ENCODE measurements at places on chromosomes 11 and 22.

DNA sequence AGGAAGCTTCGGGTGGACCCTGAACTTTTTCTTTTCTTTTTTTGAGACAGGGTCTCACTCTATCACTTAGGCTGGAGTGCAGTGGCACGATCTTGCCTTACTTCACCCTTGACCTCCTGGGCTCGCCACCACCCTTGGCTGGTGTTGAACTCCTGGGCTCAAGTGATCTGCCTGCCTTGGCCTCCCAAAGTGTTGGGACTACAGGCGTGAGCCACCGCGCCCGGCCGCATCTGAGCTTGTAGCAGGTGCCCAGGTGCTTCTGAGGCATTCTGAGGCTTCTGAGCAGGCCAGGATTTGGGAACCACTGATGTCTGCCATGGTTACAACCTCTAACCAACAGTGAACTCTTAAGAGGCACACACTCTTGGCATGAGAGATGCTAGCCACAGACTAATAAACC lies 5.1 kb downstream of the USP35 start:
- peak; percentile 55 for DNase-seq

DNA sequence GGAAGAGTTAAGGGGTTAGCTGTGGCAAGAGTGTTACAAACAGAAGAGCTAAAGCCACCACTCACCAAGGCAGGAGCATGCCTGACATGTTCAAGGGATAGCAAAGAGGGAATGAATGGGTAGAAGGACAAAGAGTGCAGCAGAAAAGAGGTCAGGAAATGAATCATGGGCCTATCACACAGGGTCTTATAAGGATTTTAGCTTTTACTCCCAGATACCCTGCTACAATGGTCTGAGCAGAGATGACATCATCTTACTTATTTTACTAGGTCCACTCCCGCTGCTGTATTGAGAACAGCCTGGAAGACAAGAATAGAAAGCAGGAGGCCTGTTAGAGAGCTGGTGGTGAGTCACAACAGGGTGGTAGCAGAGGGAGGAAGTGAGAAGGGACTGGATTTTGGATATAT lies 9.8 kb downstream of the TRAF6 start:
- no peak for DNase-seq

DNA sequence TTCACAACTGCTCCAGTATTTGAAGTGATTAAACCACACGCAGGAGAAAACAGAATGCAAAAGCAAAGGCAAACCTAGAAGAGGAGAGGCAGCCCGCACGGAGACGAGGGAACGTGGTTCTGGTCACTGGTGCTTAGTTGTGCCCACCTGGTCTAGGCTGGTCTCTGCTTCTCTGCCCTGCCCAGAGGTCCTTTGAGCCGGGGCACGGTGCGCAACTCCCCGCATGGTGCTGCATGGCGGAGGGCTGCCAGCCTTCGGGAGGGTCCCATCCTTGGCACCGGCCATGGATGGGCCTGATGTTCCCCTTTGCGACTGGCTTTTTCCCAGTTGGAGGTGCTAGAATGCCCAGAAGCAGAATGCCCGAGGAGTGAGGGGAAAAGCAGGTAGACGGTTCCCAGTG lies 46.1 kb downstream of the KCNC1 start:
- peak; percentile 53 for DNase-seq

DNA sequence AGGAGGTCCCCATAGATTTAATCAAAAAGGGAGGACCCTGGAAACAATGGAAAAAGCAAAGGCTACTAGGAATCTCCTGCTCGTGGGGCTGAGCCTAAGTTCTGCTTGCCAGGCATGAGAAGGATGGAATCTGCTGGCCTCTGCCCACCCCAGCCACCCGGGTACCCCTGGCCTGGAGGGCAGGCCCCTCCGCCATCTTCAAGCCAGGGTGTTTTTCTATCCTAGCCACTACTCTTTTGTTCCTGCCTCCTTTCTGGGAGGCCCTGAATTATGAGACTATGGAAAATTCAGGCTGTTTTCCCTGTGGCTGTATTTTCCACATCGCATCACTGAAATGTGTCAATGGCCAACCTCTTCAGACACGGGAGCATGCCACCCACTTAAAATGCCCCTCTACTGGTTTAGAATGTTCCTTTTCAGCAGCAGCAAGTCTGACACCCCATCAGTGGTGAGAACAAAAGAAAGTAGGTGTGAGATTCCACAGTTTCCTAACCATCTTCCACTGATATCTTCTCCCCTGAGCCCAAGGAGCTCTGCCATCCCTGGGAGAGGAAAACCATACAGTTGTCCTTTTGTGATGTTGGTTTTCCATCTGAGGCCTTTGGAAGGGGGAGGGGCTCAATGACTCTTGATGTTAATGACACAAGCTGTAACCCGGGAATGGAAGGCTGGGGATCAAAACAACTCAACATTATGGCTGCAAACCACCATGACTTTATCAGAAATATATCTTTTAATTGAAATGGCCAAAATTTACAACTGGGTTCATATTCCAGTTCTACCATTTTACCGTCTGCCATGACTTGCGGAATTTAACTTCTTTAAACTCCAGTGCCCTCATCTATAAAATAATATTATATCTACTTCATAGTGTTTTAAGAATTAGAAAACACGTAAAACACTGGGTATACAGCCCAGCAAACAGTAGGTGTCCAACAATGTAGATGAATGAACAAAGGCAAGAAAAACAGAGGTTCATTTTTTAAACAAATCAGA lies 22.2 kb downstream of the DKK3 start:
- DNase-seq, result no peak

DNA sequence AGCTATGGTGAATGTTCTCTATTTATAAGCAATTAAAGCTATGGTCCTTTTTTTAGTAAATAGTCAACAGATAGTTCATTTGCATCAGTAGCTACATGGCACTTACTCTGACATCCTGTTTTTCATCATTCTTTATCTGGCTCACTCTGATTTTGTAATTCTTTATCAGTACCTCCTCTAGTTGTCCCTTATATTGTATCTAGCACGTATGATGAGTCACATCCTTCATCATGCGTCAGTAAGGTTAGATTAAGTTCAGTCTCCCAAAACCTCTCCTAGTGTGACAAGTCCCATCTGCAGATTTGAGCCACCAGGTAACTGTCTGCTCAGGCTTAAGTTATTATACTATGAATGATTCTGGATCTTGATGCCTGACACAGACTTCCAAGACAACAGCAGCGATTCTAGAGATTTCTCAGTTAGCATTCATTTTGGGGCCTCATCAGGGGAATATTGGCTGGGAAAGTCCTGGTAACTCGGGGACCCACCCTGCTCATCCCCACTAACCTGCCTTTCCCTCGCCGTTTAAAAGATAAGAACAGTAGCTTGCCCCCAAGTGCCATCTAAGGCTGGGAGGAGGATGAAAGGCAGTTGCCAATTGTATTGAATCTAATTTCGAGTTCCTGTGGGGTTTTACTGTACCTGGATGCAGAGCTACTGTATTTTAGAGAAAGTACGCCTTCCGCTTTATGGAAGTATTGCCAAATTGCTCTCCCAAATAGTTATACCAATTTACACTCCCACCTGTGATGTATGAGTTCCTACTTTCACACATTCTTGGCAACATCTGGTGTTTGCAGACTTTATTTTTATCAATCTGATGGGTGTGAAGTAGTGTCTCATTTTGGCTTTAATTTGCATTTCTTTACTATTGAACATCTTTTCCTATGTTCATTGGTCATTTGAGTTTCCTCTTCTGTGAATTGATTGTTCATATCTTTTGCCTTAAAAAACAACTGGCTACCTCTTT lies 55.9 kb downstream of the ZC3H12C start:
- DNase-seq, result no peak

- DNase-seq, result no peak
These were observed 34.9 kb upstream of the TRPC6 start for GRCh38 chr11:101618709-101619108.

- peak; percentile 89 for DNase-seq
These were observed 29.6 kb downstream of the EHF start for GRCh38 chr11:34650528-34650927.

GRCh38 chr11:115266066-115266639 lies 238.1 kb downstream of the CADM1 start:
- DNase-seq, result no peak

GRCh38 chr11:41121600-41121999 lies 337.9 kb downstream of the LRRC4C start:
- DNase-seq, result no peak

DNA sequence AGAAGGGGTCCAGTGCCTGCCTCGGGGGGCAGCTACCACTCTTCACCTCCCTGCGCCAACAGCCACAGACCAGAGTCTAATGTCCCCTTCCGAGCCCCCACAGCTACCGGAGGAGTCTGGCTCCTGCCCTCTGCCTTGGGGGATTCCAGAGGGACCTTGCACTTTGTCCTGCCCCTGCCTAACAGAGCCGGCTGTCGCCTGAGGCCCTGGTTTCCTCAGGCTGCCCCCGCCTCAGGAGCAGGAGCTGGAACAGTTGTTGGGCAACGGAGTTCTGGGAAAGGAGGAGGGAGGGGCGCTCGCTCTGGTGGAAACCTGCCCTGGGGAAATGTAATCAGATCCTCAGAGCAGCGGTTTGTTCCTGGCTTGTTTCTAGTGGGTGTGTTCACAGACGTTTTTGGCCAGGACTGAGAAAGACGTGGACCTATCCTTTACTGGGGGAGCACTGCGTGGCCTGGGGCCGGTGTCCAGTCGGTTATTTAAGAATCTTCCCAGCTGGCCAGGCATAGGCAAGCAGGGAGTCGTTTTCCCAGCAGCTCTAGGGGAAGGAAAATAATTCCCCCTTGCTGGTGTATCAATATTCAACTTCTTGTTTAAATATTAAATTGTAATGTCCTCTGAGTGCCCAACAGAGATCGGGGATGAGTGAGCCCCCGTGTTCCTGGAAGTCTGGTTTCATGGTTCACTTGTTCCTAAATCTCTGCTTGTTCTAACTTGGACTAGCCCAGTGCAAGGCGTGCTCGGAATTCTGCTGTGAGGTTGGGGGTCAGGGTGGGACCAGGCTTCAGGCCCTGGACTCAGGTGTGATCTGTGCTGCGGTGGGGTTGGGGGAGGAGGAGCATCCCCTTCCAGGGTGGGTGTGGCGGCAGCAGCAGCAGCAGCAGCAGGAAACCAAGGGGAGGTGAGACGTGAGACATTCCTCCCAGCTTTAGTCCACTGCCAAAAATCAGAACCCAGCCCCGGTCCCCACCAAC lies 32.1 kb downstream of the A4GALT start:
- no peak for DNase-seq

GRCh38 chr22:37848587-37849088 lies 581 bp upstream of the EIF3L start:
- peak; percentile 67 for DNase-seq

DNA sequence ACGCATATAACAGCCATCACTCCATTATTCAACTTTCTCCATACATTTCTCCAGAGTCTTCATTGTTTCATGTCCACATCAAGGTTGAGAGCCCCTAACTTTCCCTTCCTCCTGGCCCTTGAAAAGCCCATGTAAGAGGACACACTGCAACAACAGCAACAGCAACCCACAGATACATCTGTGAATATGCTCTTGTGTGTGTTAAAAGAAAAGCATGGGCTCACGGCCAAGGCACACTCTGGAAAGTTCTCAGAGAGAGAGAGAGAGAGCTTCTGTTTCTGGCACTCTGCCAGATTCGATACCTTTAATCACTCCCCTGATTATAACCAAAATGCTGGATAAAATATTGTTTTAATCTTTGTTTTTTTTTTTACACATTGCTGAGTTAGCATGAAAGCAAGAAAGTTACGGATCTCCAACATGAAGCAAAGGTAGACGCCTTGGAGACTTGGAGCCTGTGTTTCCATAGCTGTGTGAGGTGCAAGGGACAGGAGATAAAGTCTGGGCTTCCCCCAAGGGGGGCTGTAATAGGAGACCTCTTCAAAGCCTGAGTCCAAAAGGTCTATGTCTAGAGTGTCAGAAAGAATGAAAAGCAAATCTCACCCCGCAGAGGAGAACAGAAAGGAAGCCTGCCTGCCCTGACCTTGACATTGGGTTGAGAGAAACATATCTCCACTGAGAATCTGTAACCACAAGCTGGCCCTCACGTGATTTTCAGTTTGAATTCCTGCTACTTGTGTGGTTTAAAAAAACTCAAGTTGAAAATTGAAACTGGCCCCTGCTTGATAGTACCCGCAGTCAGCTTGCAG lies 33.7 kb upstream of the MPPED1 start:
- DNase-seq, result peak; percentile 48

DNA sequence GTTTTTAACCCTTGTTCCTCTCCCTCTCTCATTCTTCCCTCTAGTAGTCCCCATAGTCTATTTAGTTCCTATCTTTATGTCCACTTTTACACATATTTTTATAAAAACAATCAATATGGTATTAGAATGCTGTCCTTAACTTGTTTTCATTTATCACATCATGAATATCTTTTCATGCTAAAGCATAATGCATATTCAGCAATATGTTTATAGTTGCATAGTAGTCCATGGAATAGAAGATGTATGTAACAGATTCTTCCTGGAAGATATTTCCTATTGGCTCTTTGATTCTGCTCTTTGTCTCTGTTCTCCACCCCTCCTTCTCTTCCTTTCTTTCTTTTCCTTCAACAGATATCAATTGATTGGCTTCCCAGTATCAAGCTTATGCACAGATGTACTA lies 1047.1 kb upstream of the TENM4 start:
- no peak for DNase-seq

DNA sequence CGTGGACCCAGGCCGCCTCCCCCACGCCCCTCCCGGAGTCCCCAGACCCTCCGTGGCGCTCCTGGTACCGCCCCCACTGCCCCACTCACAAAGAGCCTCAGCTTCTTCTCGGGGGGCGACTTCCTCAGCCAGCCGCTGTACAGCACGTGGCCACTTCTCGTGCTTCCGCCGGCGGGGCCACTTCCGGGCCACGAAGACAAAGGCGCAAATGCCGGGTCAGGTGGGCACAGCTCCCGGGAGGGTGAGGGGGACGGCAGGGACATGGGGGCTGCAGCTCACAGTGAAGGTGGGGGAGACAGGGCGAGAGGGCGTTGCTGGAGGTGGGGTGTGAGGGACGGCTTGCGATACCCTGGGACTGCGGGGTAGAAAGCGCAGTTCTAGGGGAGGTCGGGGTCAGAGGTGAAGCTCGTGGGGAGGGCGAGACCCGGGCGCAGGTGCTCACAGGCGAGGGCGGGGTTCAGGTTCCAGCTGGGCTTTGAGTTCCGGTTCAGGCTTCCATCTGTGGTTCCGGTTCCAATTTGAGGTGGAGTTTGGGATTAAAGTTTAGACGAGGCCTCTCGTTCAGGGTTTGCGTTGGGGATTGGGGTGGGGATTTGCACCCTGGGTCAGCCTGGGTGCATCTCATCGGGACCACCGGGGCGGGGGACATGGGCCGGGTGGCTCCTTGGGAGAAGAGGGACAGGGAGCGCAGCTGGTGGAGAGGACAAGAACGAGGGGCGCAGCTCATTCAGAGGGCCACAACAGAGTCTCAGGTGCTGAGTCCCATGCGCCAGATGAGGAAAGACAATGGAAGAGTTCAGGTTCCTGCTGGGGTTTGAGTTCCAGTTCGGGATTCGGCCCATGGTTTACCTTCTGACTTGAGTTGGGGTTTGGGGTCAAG lies at the start of gene GAB4:
Gene GAB4, minus strand, starts transcription at position 371 of the 880 bp plus-strand sequence. Its CDS starts 108 bp downstream, at position 263.
- no peak for DNase-seq

DNA sequence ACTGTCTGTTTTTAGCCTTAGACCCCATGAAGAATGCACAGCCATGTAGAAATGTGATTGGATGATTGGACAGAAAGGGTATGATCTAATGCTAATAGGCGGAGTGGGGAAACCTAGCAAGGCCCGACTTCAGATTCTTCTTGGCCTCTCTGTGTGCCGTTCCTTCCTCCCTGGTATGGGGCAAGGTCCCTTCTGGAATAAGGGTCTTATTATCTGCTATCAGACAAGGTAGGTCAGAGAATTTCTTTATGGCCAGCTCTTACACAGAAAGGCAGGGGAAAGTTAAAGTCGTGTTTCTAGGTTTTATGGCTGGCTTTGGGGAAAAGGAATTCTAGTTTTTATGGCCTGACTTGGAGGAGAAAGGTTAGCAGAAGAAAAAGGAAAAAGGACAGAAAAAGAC lies 30.6 kb downstream of the DBX1 start:
- no peak for DNase-seq

- no peak for DNase-seq
These were observed 97.1 kb downstream of the ADAMTS15 start for GRCh38 chr11:130545449-130546072.

All from activated effector memory CD4-positive, alpha-beta T cell treated with anti-CD3 and anti-CD28 coated beads, Interleukin-2, amount 50 U/mL, for 16 hours (primary cell).